ENCODE measurements at places on chromosomes 12 and 14.

- no peak for DNase-seq
These were observed 124.4 kb downstream of the HELB start for GRCh38 chr12:66426696-66427095.

- DNase-seq = no peak
These were observed 40.3 kb downstream of the LEMD3 start for GRCh38 chr12:65209655-65210043.

DNA sequence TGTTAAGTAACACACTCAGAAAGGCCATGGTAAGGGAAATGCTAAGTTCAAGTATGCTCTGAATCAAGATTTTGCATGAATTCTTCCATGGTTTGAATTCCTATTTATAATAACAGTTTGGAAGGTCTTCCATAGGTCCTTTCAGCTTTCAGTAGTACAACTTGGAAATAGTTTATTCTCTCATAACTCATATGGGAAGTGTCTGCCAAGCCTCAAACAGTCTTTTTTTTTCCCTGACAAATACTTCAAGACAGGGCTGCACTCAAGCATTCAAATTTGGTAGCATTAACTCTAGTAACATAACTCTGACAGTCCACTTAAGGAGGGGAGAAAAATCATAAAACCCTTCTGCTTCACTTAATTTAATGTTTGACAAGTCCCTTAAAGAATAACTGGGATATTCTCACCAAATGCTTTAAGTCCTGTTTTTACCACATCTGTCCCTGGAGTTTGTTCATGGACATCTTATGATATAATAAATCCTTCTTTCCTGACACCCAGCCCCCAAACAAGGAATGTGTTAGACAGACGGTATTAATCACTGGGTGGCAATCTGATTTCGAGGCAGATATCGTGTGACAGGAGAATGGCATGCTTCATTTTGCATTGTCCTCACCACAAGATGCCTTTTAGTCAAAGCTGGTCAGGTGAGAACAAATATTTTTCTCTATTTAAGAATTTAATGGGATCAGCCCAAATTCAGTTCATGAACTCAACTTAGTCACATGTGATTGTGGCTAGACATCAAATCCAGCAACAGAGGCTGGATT lies 165.7 kb downstream of the BMP4 start:
- DNase-seq = no peak

DNA sequence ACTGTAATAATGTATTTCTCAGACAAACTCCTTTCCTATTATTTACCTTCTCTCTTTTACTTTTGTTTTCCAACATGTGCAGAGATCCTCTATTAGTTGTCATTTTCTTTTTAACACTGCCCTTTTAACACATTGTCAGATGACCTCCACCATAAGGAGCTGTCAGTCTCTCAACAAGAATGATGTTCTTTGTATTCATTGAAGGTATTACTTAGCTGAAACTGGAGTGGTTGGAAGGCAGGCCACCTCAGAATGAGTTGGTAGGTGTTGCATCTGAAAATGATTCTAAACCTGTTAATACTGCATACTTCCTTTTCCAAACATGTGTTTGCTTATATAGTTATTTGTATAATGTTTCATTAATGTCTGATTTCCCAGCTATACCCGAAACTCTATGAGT lies 16.9 kb downstream of the TMEM117 start:
- no peak for DNase-seq

GRCh38 chr12:89461649-89462612 lies 62.7 kb downstream of the GALNT4 start:
- no peak for DNase-seq

DNA sequence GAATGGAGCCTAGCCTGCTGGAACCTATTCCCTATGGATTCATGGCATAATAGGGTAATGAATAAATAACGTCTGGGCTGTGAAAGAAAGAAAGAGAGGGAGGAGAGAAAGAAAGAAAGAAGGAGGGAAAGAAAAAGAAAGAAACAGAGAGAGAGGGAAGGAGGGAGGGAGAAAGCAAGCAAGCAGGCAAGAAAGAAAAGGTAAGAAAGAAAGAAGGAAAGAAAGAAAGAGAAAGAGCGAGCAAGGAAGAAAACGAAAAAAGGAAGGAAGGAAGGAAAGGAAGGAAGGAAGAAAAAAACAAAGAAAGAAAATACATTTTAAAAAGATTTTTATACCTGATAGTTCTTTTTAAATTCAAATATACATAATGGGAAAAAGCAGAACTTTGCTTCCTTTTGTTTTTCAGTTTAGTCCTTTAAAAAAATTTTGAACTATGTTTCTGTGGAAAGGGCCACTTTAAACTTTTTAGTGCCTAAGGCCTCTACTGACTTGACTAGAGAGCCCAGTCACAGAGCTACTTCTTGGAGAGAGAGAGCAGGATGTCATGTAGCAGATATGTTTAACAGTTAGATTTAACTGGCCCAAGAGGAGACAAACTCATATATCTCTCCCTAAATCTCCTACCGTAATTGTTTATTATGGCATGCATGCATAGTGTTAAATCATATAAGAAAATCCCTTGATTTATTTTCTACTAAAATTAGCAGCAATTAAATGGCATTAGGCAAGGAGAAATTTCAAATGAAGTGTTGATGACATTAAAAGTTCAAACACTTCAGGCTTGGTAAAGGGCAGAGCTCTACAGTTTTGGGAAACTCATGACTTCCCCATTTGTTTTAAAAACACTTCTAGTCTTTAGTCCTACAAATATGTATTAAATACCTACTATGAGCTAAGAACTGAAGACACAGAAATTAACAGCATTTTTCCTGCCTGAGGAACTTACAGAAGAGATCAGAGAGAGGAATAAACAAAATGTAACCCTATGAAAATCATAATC lies 305.5 kb downstream of the BCAT1 start:
- DNase-seq = no peak
